ENCODE measurements at places on chromosomes 5 and 9.

GRCh38 chr5:169795338-169795737 lies 158.3 kb downstream of the DOCK2 start:
- no peak for DNase-seq

GRCh38 chr9:115416299-115416698 lies 298.3 kb upstream of the TNC start:
- no peak for DNase-seq

DNA sequence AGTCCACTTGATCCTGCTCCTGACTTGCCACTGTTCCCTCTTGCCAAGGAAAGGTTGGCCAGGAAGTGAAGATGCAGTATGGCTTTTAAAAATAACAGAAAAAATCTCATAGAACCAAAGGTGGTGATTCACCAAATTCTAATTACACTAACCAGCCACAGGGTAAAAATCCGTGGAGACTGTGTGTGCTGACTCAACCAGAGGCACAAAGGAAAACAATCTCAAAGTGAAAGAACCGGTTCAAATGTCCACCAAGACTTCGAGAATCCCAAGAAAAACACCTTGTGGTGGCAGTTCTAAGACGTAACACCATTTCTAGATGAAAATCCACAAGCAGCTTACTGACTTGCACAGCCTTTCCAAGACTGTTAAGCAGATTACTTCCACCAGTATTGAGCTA lies 279.1 kb downstream of the TLE1 start:
- peak; percentile 80 for DNase-seq

- peak; percentile 40 for DNase-seq
These were observed 8.8 kb upstream of the SVEP1 start for GRCh38 chr9:110588296-110588695.

DNA sequence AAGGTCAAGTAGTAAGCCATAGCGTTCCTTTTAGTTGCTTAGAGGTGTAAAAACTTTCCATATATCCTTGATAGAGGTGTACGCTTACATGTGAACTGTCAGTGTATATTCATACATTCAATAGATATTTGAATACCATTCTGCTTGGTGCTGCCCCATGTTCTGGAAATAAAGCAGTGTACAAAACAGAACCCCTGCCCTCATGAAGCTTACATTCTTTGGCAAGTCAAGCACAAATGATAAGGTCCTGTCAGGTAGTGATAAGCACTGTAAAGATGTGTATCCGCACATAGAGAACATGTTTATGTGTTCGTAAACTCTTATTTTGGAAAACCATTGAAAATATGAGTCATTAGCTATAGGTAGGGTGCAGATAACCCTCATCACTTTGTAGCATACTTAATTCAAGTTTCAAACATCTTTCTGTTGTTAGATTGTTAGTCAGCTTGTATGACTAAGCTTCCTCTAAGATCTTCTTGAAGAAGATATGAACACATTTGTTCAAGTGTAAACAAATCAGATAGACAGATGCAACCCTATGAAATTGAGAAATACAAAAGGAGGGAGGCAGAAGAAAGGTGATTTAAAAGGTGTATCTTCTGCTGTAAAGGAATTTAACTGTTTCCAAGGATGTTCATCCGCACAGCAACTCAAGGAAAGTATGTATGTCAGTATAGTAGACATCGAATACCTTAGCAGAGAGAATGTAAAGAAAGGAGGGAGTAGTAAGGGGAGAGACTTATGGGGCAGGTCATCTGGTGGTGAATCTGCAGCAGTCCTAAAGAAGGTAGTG lies 1.6 kb downstream of the GTF3C4 start:
- no peak for DNase-seq

- DNase-seq = peak; percentile 61
These were observed 94.6 kb downstream of the KDM4C start for GRCh38 chr9:6852243-6852963.

- DNase-seq = peak; percentile 38
These were observed 17.8 kb downstream of the INIP start for GRCh38 chr9:112700085-112700484.

DNA sequence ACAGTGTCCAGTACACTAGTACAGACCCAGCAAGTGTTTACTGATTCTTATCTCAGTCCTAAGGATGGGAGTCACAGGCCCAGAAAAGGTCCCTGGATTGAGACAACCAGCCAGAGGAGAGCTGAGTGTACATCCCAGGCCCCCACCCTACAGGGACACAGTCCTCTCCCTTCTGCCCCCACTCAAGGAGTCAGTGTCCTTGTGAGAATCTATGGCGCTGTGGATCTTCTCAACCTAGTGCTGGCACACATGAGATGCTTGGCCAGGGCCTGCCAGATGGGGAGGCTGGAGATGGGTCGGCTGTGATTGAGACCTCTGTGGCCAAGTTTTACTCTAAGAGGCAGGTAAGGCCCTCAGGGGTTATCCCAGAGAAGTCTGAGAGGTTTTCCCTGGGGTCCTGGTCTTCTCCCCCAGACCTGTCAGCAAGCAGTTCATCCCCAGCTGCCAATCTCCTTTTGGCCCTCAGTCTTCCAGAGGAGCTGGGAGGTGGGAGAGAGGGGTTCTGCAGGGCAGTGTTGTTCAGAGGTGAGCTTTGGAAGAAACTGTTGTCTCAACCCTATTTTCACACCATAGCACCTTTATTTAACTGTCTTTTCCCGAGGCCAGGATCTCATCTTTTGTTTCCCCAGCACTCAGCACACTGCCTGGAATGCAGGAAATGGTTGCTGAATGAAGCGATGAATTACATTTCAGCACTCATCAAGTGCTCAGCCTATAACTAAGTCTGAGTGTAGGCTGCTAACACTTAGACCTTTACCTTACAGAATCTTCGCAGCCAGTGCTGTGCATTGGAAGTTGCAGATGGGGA lies 3.2 kb upstream of the NSD1 start:
- no peak for DNase-seq
